ENCODE measurements at places on chromosomes 7 and 10. TPM values are rescaled to one million over a fixed set of nuclear protein-coding genes. Genes with fewer than 3 reads are reported as not detected.
A peak's percentile ranks its signal among the peaks of the same experiment; 100 is the strongest.

OPN1SW gene
- total RNA-seq, result not detected

LIPF gene
- not detected for total RNA-seq

GRCh38 chr7:136036336-136036735, 59.2 kb upstream of the MTPN start:
- DNase-seq, result peak; percentile 67

MCM10 gene
- 0.55 TPM for total RNA-seq

- DNase-seq, result no peak
Measured at GRCh38 chr10:32350811-32351350, 3.9 kb upstream of the EPC1 start.

NACAD gene
- 7.4 TPM for total RNA-seq

DNA sequence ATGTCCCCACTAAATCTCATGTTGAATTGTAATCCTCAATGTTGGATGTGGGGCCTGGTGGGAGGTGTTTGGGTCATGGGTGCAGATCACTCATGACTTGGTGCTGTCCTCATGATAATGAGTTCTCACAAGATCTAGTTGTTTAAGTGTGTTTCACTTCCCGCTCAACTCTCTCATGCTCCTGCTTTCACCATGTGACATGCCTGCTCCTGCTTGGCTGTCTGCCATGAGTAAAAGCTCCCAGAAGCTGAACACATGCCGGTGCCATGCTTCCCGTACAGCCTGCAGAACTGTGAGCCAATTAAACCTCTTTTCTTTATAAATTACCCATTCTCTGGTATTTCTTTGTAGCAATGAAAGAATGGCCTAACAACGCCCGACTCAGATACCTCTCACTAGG, 6.2 kb upstream of the PSTK start:
- peak; percentile 33 for DNase-seq

- no peak for DNase-seq
Measured at GRCh38 chr10:42984761-42985325, 92.0 kb upstream of the RET start.

HHEX gene
- total RNA-seq, result 0.40 TPM

- no peak for DNase-seq
Measured at GRCh38 chr7:72275382-72276070, 136.6 kb downstream of the CALN1 start.

SEMA4G gene
- total RNA-seq, result 7.0 TPM

POU6F2 gene
- not detected for total RNA-seq

ACSL5 gene
- 11.8 TPM for total RNA-seq

PANK1 gene
- 14.6 TPM for total RNA-seq

DNA sequence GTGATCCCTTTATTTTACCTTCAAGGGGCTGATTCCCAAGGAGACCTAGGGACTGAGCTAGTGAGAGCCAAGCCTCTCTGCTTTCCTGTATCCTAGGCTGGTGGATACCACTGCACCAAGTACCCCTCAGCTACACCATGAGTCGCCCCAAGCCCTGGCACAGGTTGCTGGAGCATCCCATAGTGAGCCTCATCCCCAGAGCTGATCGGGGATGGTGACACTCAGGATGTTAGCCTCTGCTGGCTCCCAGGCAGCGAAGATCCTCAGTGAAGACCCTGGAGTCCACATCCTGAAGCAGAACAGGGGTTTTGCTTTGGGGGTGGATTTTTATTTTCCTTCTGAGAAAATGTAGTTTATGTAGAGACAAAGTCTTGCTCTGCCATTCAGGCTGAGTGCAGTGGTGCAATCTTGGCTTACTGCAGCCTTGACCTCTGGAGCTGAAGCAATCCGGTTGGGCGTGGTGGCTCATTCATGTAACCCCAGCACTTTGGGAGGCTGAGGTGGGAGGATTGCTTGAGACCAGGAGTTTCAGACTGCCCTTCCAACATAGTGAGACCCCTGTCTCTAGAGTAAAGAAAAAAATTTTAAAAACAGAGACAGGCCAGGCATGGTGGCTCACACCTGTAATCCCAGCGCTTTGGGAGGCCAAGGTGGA, 12.5 kb upstream of the ZNF212 start:
- no peak for DNase-seq

CPA1 gene
- total RNA-seq, result not detected

DNA sequence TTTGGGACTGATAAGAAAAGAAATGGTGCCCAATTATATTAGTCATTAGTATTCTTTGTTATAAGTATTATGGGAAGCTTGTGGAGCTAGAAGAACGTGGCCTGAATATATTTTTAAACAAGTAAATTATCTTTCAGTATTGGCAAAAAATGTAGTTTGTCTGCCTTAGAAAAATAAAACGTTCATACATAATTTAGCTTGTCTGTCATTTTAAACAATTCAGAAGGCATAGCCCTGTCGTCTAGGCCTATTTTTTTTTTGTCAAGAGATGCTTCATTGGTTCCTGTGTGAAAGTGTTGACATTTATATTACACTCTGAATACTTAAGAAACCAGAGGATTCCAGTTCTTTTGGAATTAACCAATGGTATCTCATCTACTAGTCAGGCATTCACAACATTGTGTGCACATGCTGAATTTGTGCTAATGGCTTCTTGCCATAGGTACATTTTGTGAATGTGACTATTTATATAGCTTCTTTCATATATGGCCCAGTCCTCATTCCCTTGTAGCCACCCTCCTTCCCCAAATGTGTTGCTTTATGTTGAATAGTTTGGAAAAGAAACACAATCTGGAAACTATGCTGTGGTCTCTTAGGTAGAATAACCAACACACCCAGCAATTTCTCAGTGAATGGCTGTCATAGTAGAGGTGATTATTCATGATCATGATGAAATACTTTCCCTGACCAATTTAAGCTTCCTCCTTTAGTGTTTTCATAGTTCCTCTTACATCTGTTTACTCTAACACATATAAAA, 435.8 kb downstream of the EXOC4 start:
- DNase-seq, result peak; percentile 82

CYP3A7 gene
- total RNA-seq, result not detected

DNAJC1 gene
- total RNA-seq, result 61.6 TPM

- DNase-seq, result peak; percentile 75
Measured at GRCh38 chr10:26557641-26558014, 119.5 kb downstream of the APBB1IP start.

DNA sequence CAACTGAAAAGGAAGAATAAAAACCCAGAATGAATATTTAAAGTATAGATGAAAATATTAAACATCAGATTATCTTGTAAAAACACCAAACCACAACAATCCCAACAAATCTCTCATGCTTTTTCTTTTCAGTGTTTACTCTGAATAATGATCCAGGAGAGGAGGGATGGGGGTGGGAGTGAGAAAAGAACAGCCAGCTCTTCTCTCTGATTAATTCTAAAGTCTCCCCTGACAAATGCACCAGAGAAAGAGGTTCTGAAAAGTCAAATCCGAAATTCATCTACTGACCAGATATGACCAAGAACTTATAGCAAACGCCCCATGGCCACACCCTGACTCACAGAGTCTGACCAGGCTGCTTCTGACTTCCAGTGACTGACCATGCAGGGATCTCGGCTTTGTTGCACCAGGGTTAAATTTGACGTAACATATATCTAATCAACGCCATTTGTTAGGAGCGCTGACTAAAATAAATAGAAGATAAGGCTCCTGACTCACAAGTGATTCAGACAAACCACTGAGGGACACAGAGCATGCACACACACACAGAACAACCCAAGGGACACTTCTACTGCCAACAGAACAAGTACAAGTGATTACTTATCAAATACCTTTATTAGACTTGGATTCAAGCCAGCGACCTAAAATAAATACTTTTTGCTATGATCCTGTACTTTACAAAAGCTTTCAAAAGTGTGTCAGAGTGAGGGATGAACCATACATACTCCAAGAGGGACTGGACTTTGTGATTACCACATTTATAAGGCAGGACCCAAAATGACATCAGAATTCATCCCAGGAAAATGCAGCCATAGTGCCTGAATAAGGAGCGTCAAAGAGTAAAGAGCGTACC, 9.3 kb upstream of the SPOCK2 start:
- DNase-seq, result peak; percentile 51

NFE2L3 gene
- total RNA-seq, result 94.1 TPM

ASZ1 gene
- not detected for total RNA-seq

- DNase-seq, result no peak
Measured at GRCh38 chr7:93238748-93239147, 6.6 kb downstream of the VPS50 start.

KLF14 gene
- 0.05 TPM for total RNA-seq

DNA sequence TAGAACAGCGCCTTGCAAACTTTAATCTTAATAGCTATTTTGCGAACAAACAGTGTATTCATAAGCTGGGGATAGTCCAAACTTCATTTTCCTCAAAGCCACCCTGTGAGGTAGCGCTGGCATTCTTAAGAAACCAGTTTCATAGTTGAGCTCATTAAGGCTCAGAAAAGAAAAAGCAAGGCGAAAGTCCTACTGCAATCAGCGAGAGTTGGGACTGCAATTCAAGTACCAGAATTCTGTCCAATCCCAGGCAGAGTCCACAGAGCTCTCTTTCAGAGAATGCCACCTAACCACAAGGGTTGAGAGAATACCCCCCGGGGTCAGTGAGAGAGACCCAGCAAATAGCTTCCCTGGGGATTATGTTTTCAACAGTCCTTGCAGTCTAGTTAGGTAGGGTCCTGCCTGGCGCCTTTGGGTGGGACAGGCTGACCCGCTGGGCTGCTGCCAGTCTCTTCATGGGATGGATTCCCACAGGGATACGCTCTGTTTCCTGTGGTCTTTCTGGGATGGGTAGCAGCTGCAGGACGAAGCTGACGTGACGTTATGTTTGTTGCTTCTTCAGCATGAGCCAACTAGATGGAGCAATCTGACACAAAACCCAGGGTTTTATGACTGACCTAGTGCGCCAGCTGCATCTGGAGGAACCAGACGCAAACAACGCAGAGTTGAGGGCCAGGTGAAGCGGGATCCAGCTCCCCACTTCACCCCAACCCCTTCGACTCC, 16.0 kb downstream of the BMPER start:
- DNase-seq, result no peak
